Kidney glomerular epithelial cell (primary cell): ENCODE measurements at places on chromosomes 1 and 21.
A peak's percentile ranks its signal among the peaks of the same experiment; 100 is the strongest.

DNA sequence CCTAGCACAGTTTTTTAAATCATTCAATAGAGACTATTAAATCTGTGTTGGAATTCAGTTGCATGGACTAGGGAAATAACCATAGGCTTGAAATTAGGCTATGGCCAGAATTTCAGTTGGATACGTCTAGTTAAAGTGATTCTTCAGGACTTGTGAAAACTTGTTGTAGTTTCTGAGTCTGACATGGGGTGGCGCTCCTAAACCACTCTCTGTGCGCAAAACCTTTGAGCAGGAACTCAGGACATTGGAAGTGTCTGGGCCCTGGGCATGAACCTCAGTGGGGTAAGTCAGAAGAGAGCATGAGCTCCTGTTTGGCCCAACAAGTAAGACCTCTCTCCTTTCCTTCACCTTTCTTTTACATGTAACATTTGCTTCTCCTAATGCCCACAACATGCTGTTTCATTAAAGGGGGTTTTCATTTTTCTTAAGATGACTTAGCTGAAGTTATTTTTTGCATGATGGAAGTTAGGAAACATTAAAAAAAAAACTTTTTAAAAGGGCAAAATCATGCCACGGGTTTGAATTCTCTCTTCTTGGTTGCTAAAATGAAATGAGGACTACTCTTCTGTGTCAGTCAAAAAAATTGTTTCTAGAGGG, 17.1 kb upstream of the CCDC190 start:
- DNase-seq = peak; percentile 80

DNA sequence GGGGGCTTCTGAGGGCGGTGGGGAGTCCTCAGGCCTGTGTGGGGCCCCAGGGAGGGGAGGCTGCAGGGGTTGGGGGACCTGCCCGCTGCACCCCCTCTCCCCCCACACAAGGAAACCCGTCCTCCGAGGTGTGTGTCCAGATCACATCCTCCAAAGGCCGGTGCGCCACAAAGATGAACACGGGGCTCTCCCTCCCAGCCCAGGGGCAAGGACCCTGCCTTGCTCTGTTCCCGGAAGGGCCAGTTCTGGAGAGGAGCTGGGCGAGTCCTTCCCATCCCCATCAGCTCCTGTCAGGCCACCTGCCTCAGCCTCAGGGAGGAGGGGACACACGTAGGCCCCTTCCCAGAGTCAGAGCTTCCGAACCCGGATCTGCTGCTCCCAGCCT, 2.5 kb upstream of the TTLL10 start:
- DNase-seq = no peak

GRCh38 chr1:239321877-239322276, 64.5 kb upstream of the CHRM3 start:
- no peak for DNase-seq

- no peak for DNase-seq
These were observed 8.1 kb upstream of the SSU72 start for GRCh38 chr1:1582585-1583346.

- no peak for DNase-seq
These were observed 355.5 kb upstream of the NCAM2 start for GRCh38 chr21:20642681-20643080.

DNA sequence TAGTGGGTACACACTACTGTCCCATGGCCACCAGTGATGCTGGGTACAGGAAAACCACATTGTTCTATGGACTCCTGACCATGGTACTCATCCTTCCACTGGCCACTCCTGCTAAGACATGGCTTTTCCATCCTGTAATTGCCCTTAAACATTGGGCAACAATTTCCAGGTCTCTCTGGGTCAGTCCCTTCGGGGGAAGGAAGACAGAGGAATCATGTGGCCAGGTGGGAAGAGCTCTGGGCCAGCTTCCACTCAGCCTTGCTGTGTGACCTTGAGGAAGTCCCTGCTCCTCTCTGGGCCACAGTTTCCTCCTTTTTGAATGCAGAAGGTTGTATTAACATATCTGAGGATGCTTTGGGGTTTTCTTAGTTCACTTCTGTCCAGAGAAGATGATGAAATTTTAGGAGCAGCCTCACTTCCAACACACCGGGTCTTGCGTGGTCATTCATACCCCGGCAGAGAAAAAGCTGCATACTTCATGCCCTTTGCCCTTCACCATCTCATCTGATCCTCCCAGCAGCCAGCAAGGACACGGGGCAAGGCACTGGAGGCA, 50.8 kb downstream of the SRRM1 start:
- DNase-seq = no peak
